Neural crest cell (in vitro differentiated cells): ENCODE measurements at places on chromosomes 4 and X.

GRCh38 chr4:8558080-8558960 lies 21.9 kb upstream of the GPR78 start:
- DNase-seq = no peak

GRCh38 chrX:39309721-39310152 lies 508.5 kb downstream of the MID1IP1 start:
- DNase-seq = no peak

DNA sequence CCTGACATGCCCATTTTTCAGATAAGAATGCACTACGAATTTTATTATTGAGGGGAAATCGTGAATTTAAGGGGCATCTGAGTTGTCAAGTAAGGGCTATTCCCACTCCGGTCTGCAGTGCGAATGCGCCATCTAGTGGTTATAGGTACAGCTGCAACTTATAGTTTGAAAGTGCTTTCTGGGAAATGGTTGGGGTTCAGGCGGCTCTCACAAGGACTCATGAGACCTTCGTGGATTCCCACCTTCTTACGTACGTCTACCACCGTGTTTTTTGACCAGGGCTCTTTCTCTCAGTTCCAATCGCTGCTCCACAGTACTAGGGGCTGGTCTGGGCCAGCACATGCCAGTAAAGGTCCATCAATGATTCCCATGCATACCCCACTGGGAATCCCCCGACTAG lies 12.3 kb downstream of the MSL3 start:
- DNase-seq = peak; percentile 3

DNA sequence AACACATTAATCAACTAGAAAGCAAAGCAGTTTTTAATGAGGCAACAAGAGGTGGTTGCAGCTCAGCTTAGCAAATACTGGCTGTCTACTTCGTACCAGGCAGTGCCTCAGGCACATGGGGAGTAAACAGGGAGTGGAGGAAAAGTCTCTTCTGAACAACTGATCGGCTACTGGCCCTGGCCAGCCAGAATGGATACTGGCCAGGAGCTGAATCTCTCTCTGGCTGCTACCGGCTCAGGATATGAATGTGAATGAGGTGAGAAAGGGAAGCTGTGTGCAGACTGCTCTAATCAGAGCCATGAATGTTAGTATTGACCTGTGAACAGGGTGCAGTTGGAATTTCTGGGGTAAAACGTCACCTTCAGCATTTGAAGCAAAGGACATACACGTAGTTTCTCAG lies 77.3 kb downstream of the STK32B start:
- DNase-seq = no peak

- DNase-seq = no peak
Measured at GRCh38 chrX:17860179-17860780, 818 bp downstream of the RAI2 start.

- no peak for DNase-seq
Measured at GRCh38 chr4:97645071-97645821, 498.0 kb downstream of the STPG2 start.

DNA sequence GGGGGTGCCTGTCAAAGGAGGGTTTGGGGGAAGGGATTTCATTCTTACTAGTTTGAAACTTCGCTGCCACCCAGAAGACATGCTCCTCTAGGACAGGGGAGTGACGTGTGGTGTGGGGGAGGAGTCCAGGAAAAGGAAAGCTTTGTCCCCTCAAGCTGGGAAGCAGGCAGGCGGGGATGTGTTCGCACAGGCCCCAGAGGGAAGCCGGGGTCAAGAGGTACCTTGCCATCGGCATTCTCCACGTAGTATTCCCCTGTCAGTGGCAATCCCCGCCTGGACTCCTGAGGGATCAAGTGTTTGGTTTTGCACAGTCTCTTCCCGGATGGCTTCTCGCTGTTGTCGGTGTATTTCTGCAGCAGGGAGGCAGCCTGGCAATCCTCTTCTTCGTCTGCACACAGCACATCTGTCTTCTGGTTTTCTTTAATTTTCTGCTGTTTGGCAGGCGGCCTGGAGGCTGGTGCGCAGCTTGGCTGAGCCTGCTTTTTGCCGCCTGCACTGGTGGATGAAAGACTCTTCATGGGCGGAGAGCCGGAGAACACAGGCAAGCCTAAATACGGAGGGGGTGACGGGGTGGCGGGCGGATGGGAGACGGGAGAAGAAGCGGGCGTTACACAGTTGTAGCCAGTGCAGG lies 35.1 kb downstream of the BCOR start:
- DNase-seq = no peak

GRCh38 chr4:64341711-64342110 lies 67.5 kb downstream of the TECRL start:
- DNase-seq = no peak

DNA sequence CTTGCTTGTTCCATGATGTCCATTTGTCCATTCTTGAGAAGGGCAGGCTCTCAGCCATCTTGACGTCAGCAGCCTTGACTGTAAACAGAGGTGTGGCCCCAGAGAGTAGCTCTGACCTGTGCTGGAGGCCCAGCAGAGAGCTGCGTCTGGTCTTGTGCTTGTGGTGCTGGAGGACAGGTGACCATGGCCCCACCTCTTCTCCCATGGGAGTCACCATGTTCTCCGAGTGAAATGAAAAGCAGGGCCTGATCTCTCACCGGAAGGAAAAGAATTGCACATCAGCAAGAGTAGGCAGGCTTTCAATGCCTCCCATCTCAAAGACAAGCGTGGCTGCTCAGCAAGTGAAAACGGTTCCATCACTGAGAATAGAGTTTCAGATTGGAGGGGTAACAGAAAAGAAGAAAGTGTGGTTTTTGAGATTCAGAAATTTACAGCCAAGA lies 11.5 kb downstream of the PARM1 start:
- DNase-seq = no peak

DNA sequence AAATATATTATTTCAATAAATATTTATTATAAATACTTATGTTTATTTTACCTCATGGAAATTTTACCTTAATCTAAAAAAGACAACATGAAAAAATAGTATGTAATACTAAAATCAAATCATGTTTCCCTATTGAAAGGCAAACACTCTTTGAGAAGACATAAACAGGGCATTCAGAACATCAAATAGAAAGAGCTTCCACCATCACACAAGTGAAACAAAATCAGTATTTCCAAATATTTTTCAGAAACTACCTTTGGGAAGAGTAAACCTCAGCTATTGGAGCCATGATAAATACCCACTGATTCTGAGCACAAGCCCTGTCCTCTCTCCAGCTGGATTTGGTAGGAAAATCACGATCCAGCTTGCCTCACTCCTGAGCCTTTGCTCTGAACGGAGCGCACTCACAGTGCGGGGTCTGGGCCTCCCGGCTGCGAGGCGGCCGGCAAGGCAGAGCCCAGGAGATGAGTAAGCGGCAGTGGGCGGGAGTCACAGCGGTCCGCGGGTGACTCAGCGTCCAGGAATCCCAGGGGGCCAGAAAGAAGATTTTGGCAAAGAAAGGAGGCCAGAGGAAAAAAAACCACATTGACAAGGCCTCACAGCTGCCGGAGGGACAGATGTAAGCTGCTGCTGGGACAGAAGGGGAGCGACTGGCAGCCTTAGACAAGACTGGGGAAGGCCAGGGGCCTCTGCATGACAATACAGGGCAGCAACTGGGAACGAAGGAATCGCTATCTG lies 14.7 kb upstream of the ANXA5 start:
- DNase-seq = peak; percentile 60

GRCh38 chr4:45438047-45438446 lies 685.8 kb downstream of the GABRG1 start:
- DNase-seq = no peak

DNA sequence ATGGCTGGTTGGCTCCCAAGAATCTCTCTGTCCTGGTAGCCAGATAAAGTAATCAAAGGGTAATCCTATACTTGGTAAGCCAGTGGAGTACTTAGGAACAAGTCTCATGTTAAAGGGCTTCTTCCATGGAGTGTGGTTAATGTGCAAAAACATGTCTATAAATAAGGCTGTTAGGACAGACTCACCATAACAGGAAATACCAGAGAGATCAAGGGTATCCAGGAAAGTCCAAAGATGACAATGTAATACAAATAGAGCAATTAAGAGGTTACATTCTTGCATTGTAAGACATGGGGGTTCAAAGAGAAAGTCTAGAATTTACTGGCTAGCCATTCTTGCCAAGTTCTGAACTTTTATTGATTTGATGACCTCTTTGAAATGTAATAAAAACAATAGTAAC lies 61.9 kb upstream of the ZCCHC13 start:
- DNase-seq = no peak

GRCh38 chr4:53089936-53090729 lies 228.0 kb downstream of the RASL11B start:
- DNase-seq = no peak

GRCh38 chrX:48972220-48973164 lies 848 bp upstream of the KCND1 start:
- DNase-seq = peak; percentile 15

- no peak for DNase-seq
Measured at GRCh38 chr4:153466949-153467896, 1.1 kb downstream of the TMEM131L start.

DNA sequence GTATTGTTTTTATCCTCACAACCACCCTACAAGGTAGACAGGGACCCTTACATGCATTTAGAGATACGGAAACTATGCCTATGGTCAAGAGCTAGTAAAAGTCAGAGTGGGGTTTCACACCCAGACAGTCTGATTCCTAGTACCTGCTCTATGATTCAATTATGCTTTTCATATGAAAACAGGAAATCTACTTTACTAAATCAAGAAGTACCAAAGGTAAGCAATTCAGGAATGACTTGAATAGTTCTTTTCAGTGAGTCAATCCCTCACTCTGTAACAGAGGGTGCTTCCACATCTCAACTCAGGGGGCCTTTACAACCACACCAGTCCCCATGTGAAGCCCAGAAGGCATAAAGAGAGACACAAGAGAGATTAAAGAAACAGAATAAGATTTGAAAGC lies 191.4 kb downstream of the PPP3CA start:
- DNase-seq = no peak

DNA sequence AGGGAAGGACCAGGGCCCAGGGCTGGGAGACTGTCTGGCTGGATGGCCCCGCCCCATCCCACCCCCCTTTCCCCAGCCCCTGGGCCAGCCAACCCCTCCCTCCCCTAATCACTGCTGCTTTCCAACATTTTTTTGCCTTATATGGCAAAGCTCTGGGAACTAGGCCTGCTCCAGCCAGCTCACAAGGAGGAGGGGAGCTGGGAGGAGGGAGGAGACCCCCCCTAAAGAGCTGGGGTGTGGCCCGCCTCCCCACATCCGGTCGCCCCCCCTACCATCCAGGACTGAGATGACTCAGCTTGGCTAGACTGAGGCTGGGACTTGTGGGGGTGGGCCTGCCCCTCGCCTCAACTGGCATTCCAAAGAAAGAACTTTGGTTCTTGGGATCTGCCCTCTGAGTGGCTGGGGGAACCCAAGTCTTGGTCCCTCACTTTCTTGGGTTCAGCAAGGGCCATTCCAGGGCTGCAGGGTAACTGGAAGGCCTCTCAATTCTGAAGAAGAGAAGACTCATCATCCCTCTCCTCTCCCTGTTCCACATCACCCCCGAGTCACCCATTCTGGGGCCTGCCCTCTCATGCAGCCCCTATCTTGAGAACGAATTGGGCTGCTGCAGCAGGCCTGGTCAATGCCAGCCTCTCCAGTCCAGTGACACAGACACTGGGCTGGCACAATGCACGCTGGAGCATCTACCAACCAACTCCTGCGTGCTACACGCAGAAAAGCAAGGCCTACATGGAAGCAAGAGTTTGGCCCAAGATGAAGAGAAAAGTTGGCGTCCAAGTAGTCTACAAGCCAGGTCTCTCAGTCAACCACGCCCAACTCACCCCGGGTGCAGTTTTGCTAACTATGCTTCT lies 4.8 kb downstream of the FLNA start:
- peak; percentile 44 for DNase-seq

GRCh38 chr4:173763389-173763788 lies 233.4 kb upstream of the HAND2 start:
- no peak for DNase-seq

- DNase-seq = no peak
Measured at GRCh38 chrX:34877436-34877835, 65.2 kb upstream of the FAM47B start.

DNA sequence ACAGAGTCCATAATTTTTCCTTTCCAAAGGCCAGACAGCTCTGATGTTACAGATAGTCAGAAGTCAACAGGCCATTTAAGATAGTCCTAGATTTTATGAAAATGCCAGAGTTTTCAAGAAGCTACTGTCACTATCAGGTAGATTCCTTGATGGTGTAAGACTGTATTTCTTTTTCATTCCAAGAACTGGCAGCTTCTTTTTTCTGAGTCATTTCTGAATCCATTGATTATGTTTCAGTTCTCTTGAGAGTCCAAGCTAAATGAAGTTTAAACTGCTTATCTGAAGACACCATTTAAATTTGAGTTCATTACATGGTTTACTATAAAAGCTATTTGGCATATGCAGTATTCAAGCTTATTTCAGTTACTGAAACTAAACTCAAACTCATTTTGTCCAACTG lies 44.6 kb downstream of the RASSF6 start:
- DNase-seq = no peak

- no peak for DNase-seq
Measured at GRCh38 chr4:80321776-80322175, 13.8 kb upstream of the CFAP299 start.

DNA sequence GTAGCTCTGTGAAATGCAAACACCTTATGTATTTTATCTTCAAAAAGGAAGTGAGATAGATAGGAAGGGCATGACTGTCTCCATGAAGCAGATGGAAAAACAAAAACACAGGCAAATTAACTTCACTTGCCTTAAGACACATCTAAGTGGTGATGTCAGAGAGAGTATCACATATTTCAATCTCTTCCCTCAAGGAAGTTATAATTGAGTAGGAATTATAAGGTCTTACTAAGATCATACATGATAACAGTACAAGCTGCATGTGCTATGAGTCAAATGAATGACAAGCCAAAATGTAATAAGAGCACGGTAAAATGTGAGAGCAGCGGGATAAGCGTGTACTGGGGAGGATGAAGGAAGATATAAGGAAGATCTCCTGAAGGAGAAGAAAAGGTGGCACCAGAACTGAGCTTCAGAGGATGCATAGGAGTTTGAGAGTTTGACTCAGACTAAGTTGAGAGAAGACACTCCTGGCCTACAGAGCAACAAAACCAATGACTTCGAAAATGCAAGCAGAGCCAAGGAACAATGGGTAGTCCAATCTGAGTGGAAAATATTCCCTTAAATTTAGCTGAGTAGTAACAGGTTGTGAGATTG lies 43.3 kb upstream of the GALNT7 start:
- DNase-seq = no peak

DNA sequence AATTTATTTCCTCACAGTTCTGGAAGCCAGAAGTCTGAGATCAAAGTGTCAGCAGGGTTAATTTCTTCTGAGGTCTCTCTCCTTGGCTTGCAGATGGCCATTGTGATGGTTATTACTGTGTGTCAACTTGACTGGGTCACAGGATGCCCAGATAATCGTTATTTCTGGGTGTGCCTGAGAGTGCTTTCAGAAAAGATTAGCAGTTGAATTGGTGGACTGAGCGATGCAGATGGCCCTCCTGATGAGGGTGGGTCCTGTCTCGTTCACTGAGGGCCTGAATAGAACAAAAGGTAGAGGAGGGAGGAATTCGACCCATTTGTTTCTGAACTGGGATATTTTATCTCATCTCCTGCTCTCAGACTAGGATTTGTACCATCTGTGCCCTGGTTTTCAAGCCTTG lies 15.7 kb downstream of the SMIM43 start:
- DNase-seq = no peak
